ENCODE measurements at places on chromosomes 11 and 22.

- DNase-seq = peak; percentile 89
Measured at GRCh38 chr11:124673333-124674167, at the start of the genes SIAE and SPA17. Gene SIAE, minus strand, starts transcription at chr11:124673739. Its CDS starts 31 bp downstream, at chr11:124673708. Gene SPA17, plus strand, starts transcription at chr11:124673904. Its CDS starts 1,361 bp downstream, at chr11:124675265.

DNA sequence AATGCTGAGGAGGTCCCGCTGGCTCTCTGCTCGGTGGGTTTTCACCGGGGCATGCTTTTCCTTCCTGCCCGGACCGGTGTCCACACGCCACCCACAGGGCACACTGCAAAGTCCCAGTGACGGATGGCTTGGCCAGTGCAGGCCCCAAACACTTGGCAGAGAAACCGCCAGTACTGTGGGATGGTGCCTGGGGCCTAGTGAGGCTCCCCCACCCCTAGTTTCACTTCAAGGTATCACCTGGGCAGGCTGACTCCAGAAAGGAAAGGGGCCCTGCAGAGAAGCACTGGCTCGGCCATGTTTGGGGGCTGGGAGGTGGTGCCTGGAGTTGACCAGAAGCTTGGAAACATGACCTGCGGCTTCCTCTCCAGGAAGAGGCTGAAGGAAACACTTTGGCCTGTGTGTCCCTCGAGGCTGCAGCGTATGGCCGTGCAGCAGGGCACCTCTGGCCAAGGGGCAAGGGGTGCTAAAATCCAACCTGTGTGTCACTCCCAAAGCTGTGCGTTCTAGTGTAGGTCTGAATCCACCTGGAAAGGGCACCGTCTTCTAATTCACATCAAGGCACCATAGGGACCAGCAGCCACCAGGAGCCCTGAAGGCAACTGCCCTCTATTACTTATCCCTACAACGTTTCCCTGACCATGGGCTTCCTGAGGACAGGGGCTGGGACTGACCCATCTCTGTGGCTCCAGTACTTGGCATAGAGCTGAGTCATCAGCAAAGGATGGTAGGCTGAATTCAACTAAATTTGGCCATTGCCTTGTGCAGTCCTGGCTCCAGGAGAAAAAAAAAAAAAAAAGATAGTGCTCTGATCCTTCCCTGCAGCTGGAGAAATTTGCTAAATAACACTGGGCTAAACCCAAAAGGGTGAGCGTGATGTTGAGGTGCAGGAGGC is 22.6 kb downstream of the TPBGL start:
- DNase-seq = no peak

- DNase-seq = peak; percentile 78
Measured at GRCh38 chr11:14905104-14906033, 13.3 kb upstream of the CYP2R1 start.

DNA sequence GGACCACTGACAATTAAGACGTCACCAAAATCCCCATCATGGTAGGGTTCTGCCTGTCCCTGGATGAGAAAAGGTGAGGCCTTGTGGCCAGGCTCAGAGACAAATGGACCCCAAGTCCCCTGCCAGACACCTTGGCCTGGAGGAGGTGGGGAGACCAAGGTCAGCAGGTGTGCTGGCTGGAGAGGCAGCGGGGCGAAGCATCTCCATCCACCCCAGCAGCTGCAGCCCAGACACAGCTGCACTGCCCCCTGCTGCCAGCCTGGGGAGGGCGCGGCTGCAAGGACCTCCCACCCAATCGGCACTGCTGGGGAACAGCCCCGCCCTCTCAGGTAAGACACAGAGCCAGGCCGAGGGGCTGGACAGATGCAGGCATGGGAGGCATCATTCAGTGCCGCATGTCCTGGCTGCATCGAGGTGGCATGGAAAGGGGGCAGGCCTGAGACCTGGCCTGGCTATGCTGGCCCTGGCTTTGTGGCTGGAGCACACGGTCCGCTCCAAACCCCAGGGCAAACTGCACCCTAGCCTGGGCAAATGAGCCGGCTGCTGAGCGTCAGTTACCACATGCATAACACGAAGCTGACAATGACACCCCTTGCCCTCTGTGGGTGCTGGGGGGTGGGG is 12.2 kb upstream of the MFNG start:
- peak; percentile 69 for DNase-seq

- no peak for DNase-seq
Measured at GRCh38 chr22:25085930-25086901, 113.4 kb upstream of the CRYBB3 start.

DNA sequence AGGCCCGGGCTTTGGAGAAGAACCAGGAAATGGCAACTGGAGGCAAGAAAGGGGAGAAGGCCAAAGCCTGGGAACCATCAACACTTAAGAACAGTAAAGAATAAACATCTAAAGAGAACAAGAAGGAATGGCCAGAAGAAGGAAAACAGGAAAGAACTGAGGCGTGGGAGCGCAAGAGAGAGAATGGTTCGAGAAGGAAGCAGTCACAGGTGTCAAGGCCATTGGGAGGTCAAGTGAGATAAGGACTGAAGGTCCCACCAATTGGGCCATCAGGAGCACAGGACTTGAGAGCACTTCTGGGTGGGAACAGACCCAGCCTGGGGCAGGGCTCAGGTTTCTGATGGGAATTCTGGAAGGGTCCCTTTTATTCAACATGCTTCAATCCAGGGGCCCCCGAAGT is 697 bp upstream of the SCGB1A1 start:
- no peak for DNase-seq

DNA sequence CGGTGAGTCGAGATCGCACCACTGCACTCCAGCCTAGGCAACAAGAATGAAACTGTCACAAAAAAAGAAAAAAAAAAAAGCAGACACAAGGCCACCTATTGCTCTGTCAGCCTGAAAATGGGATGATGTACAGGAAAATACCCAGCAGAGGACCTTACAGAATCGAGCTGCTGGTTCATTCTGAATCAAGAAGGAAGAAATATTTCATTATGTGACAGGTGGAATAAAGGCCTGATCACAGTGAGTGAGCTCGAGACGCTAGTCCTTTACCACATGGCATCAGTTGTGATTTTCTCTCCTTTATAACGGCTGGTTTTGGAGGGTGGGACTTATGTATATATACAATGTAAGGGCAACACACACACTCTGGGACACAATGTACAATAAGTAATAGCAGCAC is 340.0 kb downstream of the LARGE1 start:
- no peak for DNase-seq

- no peak for DNase-seq
Measured at GRCh38 chr22:50608996-50609395, 8.4 kb downstream of the MAPK8IP2 start.

- DNase-seq = no peak
Measured at GRCh38 chr11:69490516-69490915, 9.1 kb downstream of the LINC01488 start.

GRCh38 chr22:18087350-18087855 is 9.6 kb downstream of the PEX26 start:
- DNase-seq = no peak

DNA sequence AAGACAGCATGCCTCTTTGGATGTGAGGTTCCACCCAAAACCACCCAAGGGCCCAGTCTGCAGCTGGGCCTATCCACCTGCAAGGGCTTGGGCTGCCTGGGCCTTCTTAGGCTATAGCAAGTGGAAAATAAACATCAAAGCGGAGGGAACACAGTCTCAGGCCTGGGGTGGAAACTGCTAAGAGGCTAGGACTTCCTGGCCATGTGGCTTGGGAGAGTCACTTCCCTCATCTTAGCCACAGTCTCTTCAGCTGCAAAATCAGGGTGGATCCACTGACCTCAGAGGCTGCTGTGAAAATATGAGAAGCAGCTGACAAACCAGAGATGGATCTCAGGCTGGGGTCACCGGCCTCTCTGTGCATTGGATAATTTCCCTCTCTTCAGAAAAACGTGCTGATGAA is 30.6 kb upstream of the TFIP11 start:
- DNase-seq = peak; percentile 4

DNA sequence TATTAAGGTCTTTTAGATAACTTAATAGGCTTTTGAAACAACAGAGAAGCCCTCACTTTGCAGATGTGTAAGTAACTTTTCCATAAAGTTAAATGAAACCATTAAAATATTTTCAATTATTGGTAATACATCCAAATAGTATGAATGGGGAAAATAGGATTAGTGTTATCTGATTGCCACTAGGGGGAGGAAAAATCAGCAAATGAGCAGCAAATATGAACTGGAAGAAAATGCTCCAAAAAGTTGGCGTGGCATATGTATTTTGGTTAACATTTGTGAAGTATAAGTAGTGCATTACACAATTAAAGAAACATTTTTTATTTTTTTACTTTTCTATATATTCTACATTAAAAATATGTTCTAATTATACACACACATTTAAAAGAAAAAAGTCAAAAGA is 259.8 kb upstream of the ANO5 start:
- no peak for DNase-seq

GRCh38 chr22:50701076-50701419 is 28.4 kb downstream of the SHANK3 start:
- DNase-seq = no peak

GRCh38 chr11:66022401-66023185 is 3.7 kb downstream of the CATSPER1 start:
- peak; percentile 74 for DNase-seq

DNA sequence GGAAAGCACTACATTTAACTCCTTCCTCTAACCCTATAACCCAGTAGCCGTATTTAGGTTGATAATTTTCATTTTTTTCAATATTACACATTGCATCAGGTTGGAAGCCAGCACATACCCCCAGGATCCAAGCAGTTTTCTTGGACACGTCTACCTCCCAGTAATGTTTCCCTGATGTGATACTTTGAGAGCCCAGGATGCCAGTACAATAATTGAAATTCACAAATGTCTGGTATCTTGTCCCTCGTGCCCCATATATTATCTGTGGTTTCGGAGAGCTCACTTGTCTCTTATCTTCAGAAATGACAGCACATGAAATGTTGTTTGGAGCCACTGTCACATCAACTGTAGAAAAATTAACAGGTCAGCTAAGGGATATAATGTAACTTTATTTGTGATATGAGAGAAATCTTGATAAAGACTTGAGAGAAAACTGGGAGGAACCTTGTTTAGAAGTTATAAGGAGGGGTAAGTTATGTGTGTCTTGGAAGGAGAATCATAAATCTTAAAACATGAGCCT is 19.8 kb downstream of the TRIM5 start:
- no peak for DNase-seq

GRCh38 chr22:39243439-39244135 is 1.2 kb downstream of the PDGFB start:
- DNase-seq = no peak

- DNase-seq = no peak
Measured at GRCh38 chr11:119389611-119390254, 8.2 kb upstream of the USP2 start.

DNA sequence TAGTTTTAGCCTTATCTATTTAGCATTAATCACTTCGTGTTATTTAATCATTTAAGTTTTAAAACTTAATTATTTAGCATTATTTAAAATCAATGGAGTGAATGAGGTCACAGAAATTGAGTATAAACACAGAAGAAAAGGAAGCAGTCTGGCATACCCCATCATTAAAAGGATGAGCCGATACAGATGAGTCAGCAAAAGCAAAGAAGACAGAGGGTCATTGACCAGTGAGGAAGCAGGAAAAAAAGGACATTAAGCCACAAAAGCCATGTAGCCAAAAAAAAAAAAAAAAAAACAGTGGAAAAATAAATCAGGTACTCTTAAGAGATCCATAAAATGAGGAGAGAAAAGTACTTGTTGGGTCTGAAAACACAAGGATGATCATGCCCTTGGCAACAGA is 71.5 kb downstream of the TYR start:
- DNase-seq = no peak

GRCh38 chr11:62421996-62422395 is 3.2 kb downstream of the SCGB1A1 start:
- DNase-seq = no peak

DNA sequence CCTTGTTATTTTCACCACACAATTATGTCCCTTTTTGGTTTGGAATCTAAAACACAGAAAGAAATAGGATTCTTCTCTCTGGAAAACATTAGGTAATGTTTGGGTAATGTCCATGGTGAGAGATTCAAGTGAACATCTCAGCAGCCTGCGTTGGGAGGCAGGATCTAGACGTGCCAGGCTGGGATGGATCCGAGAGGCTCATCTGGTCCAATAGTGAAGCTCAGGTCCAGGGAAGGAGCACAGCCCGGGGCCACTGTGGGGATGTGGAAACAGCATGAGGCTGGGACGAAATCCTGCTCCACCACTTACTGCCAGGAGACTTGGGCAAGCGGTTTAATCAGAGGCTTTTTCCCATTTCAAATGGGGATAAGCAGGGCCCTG is 109.9 kb downstream of the CSNK2A3 start:
- no peak for DNase-seq

GRCh38 chr22:37402184-37402506 is 25.1 kb downstream of the ELFN2 start:
- DNase-seq = no peak

GRCh38 chr22:46117206-46118199 is 32.8 kb upstream of the PPARA start:
- DNase-seq = no peak

DNA sequence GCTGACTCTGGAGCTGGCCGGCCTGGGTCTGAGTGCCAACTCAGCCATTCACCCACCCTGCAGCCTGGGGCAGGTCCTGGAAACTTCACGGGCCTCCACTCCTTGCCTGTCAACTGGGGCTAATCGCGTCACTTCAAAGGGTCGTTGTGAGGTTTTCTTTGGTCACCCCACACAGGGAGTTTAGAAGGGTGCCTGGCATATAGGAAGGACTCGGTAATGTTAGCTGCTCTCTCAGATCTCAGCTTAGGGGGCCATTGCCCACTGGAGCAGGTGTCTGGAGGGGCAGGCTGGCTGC is 7.3 kb downstream of the INCENP start:
- DNase-seq = no peak

DNA sequence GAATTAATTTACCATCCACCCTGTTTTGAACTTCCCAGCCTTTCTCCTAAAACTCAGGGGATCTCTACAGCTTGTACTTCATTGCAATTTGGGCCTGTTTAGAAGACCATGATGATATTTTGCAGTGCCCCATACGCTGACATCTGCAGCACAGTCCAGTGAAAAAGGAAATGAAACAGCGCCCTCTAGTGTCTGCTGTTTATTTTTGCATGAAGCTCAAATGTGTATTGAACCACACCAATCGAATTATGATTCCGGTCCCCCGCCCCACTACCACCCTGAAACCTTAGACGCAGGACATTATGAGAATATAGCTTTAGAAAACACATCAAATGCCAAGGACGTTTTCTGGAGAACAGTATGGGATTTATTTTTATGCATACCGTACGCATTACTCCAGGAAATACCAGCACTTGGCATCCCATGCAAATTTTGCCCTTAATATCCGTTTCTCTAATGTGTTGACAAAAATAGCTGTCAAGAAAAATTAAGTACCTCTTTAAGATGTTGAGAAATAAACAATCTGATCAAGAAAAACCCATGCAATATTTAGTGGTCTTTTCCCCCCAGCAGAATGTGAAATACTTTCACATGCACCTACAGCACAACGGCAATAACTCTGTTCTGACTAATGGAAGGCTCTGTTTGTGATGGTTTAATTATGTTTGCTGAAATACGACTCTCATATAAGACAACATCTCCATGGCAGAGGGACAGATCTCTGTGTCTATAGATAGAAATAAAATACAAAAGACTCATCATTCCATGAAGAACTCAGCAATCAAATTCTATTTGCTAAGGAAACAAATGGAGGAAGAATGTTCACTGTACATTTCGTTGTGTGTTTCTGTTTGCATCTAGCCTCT is 93.9 kb downstream of the TECTA start:
- DNase-seq = peak; percentile 68

Measured in CD4-positive, alpha-beta T cell treated with Interleukin-15 for 4 hours (primary cell).